ENCODE measurements at places on chromosomes 4 and X. TPM values are rescaled to one million over a fixed set of nuclear protein-coding genes. Genes with fewer than 3 reads are reported as not detected.

- DNase-seq: no peak
- no peak overlapping the region for H3K27ac ChIP-seq
- no peaks in the 10 kb centered on the region for H3K36me3 ChIP-seq
- H3K4me3 ChIP-seq: no peak overlapping the region
Observed at GRCh38 chr4:85919200-85919887, 440.5 kb downstream of the MAPK10 start.

CEP135 gene
- total RNA-seq: 11.9 TPM

- no peak overlapping the region for H3K4me3 ChIP-seq
- no peak overlapping the region for H3K27ac ChIP-seq
Observed at GRCh38 chr4:155807021-155807420, 48.2 kb downstream of the GUCY1B1 start.

KIAA1210 gene
- not detected for total RNA-seq

Data from Peyer's patch (tissue), 4 donors.